G401 (cell line): ENCODE measurements at places on chromosomes 5 and 9. TPM values are rescaled to one million over a fixed set of nuclear protein-coding genes. Genes with fewer than 3 reads are reported as not detected.

Gene JADE2
- total RNA-seq = 24.4 and 25.8 TPM in 2 replicates

Gene ZNF354C
- total RNA-seq = 0.24 and 0.43 TPM in 2 replicates

Gene AQP7
- total RNA-seq = 0.17 TPM in 1 of 2 replicates, not detected in the other

Gene AGPAT2
- 128 and 140 TPM in 2 replicates for total RNA-seq
